ENCODE measurements at places on chromosomes 3 and 15.

DNA sequence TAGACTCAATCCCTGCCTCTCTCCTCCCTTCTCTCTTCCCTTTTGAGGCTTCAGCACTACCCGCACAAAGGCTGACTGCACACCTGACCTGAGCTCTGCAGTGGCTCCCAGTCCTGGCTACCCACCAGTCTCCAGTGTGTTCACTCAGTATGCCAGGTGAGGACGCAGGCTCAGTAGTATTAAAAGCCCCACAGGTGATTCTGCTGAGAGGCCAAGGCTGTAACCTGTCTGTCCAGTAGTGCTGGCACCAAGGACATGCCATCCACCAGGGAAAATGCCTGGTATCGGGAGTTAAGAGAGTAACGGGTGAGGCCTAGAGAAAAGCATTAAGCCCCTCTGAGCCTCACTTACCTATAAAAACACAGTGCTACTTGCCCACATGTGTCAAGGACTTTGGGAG, 20.9 kb downstream of the FYCO1 start:
- DNase-seq = no peak

DNA sequence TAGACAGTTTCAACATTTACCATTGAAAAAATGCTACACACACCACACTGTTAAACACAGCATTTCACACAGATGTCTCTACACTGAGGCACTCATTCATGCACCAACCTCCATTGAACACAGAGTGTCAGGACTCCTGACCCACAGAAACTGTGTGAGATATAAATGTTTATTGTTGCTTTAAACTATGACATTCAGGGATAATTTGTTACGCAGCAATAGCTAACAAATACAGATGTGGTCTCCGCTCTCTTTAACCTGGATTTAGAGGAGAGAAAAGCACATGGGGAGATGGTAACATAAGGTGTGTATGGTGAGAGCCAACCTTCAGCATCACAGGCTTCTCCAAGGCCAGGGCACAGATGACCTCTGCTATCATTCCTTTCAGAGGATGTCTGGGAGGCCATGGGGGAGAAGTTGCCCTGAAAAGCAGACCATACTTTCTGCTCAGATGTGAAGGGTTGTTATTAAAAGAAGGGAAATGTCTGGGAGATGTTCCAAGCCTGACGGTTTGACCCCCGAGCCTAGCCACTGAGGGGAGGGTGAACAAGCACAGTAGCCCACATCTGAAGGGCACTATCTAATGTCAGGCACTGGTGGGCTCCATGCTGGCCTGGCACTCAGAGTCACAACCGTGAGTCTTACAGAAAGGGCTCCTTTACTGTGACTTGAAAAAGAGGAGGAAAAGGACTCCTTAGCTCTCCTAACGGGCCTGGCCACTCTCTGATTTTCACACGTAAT, 284.5 kb upstream of the TLE3 start:
- DNase-seq = no peak

DNA sequence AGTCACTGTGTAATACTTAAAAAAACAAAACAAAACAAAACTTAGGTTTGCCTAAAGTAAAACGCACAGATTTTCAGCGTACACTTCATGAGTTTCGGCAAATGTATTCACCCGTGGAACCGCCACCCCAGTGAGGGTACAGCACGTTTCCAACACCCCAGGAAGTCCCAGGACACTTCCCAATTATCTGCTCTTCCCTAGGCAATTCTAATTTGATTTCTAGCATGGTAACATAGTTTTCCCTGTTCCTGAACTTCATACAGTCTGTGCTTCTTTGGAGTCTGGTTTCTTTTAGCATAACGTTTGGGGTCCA, 497 bp upstream of the CLASP2 start:
- no peak for DNase-seq

DNA sequence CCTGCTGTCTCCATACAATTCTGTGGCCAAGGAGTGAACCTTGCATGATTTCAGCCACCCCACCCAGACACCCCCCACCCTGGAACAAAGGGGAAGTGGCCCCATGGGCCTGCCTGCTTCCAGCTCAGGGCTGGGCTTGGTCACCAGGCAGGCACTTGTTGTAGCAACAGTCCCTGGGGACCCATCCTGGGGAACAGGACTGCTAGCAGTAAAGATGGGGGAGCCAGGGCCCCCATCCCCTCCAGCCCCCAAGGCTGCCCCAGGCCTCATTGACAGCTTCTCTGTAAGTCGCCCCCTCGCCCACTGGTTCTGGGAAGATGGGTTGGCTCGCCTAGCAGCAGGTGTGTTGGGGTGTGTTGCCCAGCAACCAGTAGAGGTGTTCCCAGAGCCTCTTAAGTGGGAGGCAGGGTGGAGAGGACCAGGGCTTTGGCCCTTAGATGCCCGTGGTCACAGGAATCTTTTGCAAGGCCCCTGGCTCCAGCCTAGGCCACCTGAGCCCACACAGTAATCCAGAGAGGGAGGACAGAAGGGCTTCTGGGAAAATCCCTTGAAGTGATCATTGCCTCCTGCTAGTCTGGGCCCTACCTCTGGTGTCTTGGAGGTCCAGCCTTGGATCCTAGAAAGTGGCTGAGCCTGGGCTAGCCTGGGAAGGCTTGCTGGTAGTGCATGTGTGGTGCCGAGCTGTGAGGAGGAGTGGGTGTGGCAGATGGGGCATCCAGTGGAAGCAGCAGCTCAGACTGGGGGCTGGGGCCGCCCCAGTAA, 48.9 kb downstream of the CYP11A1 start:
- DNase-seq = peak; percentile 73

DNA sequence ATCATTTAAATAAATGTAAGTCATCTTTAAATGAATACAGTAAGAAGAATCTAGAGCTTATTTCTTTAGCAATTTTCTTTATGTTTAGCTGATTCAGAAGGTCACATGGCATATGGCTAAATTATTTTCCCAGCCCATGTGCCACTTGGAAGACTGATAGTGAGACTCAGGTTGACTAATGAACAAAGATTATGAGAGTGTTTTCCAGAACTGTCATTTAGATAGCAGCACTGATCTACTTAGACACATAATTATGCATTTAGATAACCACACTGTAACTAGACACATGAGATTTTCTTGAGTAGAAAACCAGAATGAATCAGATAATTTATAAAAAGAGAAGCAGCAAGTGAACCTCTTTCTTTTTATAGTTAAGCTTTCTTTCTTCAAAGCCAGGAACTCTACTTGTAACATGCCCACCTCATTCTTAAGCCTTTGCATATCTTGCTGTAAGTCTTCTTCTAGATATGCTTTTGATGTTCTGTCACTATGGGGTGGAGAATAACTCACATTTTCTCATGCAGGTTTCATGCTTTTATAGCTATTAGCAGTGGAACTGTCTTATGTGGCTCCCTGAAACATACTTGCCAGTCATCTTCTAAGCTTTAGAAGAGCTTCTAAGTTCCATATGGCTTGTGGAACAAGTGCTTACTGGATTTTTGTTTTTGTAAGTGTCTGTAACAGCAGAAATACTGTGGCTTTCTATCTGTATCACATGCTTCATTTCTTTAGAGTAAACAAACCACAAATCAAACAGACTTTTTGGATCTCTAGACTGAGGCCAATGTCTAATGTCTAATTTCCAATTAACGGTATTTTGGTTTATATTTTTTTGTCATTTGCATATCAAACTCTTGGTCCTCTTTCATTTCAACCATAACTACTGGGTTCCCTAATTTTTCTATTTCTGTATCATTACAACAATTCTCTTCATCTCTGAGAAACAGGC, 101.4 kb downstream of the LMLN start:
- DNase-seq = no peak

DNA sequence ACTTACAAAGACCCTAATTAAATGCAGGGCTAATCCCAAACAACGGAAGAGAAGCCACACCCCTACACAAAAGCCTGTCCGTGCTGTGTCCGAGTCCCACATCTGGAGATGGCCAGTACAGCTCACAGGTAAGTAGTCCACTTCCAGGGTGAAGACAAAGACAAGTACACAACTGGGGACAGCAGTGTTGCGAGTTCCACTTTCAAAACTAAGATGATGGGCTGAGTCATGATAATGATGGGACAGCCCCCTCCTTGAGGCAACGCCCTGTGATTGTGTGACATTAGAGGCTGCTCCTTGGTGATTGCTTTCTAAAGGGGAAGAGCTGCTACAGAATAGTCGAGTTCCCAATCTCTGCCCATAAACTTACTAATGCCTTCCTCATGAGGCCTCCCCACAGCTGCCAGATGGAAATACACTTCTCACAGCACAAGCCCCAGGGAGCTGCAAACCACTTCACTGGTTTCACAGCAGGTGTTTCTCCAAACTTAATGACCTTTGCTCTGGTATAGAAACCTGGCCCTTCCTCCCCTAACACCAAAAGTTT, 27.6 kb downstream of the RFT1 start:
- no peak for DNase-seq

GRCh38 chr3:194280777-194281176, 70.4 kb downstream of the CPN2 start:
- no peak for DNase-seq

DNA sequence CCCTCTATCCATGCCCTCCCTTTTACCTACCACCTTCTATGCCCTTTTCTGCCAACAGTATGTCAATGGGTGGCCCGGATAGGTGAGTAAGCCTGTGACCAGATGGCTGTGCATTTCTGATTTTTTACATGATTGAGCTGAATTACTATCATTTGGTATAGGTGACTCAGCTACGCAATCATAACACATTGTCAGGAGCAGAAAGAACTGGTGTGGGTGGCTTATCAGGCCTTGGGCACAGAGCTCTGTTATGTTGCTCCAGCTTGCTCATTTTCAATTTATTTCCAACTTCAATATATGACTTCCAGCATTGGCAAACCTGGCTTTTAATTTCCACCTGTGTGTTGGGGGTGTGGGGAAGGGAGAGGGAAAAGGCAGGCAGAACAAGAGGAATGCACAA, 86.6 kb upstream of the AGBL1 start:
- no peak for DNase-seq

GRCh38 chr3:132378048-132378762, 39.1 kb upstream of the DNAJC13 start:
- DNase-seq = no peak

Data from fibroblast of skin of scalp (primary cell).